ENCODE measurements at places on chromosomes 1 and 21.

- no peaks in the 10 kb centered on the region for H3K36me3 ChIP-seq
These were observed 81.2 kb upstream of the BARHL2 start for GRCh38 chr1:90798344-90798743.

DNA sequence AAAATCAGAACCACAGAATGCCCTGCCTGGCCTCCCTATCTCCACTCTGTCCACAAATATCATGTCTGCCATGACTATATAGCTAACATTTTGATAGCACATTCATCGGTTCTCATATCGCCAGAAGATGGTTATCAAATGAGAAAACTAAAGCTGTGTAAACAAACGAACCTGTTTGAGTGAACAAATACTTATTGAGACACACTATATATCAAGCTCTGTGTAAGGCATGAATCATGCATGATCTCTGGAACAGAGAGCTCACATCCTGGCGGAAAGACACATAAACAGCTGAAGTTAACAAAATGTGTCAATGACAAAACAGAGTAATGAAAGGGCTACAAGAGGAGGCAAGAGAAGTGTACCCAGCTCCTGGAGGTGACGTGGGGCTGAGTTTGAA lies 13.1 kb downstream of the KCND3 start:
- H3K4me1 ChIP-seq, result no peaks in the 10 kb centered on the region
- H3K27me3 ChIP-seq, result peaks cover 13% of the 10 kb centered on the region
- no peak overlapping the region for H3K27ac ChIP-seq
- no peak overlapping the region for H3K4me3 ChIP-seq

- H3K36me3 ChIP-seq, result peaks cover 30% of the 10 kb centered on the region
- peaks cover 52% of the 10 kb centered on the region for H3K4me1 ChIP-seq
- peak overlapping the region; percentile 60 for H3K4me3 ChIP-seq
These were observed 820 bp downstream of the NUP210L start for GRCh38 chr1:154154053-154154452.

GRCh38 chr1:118944133-118944532 lies 44.0 kb downstream of the TBX15 start:
- H3K4me3 ChIP-seq, result no peak overlapping the region

- no peaks in the 10 kb centered on the region for H3K36me3 ChIP-seq
- no peaks in the 10 kb centered on the region for H3K4me1 ChIP-seq
- no peaks in the 10 kb centered on the region for H3K27me3 ChIP-seq
- no peak overlapping the region for H3K4me3 ChIP-seq
These were observed 220.8 kb downstream of the NRIP1 start for GRCh38 chr21:14844001-14844400.

- H3K27me3 ChIP-seq, result no peaks in the 10 kb centered on the region
- H3K4me3 ChIP-seq, result no peak overlapping the region
- DNase-seq, result no peak
- H3K27ac ChIP-seq, result no peak overlapping the region
These were observed 447.2 kb upstream of the NR5A2 start for GRCh38 chr1:199580300-199580699.

DNA sequence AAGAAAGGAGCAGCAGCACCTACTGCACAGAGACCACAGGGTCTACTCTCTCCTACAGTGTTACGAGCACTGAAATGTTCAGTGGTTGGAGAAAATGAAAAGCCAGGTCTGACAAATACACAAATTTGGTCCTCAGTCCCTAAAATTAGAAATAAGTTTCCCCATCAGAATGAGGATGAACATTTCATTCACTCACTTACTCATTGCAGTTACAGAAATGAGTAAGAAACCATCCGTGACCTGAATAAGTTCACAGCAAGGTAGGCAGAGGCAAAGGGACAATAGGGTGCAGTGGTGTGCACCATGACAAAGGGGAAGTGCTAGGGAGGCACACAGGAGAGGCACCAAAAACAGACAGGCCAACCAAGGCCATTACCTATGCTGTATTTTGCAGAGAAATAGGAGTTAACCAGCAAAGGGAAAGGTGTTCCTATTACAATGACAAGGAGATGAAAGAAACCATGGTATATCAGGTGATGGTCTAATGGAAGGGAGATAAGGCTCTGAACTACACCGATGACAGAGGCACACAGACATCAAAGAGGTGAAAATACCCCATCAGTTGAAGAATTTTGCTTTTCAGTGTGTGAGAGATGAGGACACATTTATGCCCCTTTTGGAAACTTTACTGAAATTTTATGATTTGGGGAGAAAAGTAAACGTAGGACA lies 29.4 kb downstream of the VAV3 start:
- no peaks in the 10 kb centered on the region for H3K36me3 ChIP-seq
- no peak overlapping the region for H3K4me3 ChIP-seq
- H3K27ac ChIP-seq, result no peak overlapping the region
- H3K4me1 ChIP-seq, result peaks cover 32% of the 10 kb centered on the region

Data from lower lobe of right lung (tissue), 2 donors.